ENCODE measurements at places on chromosomes 3 and 15. TPM values are rescaled to one million over a fixed set of nuclear protein-coding genes. Genes with fewer than 3 reads are reported as not detected.

RBPMS2 gene
- not detected for total RNA-seq

DNAH12 gene
- total RNA-seq: under 0.01 TPM

CYP1A2 gene
- not detected for total RNA-seq

CPNE4 gene
- total RNA-seq: not detected

CLDN1 gene
- 4.7 TPM for total RNA-seq

ZNF106 gene
- 107 TPM for total RNA-seq

DNA sequence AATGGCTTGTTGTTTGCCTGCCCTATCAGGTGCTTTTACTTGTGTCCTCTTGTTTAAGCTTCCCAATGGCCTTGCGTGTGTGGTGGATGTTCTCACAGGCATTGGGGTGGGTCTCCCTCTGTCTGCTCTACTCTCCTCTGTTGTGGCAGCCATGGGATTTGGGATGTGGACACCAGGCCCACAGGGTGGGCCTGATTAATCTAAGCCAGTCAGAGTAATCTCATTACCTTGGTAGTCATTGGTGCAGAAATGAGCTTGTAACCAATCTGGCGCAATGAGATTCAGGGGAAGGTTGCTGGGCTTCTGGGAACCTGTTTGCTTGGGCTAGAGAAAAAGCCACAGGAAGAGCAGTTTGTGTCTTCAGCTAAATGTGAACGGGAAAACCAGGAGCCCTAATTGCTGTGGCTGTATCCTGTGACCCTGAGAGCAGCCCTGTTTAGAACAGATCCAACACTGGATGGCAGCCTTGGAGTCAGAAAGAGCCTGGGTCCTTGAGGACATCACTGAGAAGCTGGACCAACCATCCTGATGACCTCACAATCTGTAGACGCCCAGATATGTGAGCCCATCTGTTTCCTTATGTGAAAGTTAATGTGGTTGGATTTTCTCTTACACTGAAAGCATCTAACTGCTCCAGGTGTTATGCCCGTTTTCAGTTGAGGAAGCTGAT, 157.3 kb upstream of the UBE2E1 start:
- peak; percentile 58 for DNase-seq

DNA sequence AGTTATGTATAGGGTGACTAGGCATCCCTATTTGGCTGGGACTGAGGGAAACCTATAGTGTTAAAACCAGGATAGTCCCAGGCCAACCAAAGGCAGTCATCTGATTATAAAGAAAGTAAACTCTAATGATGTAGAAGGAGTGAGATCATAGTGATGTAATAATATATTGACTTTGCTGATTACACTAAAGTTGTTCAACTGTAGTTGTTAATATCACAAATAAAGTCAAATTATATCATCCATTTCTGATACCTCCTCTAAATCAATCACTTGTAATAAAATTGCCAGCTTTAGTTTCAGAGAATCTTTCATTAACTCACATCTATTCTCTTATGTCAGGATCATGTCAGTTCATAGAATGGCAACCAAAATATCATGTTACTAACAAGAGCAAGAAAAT, 98.6 kb downstream of the FOXB1 start:
- DNase-seq: no peak

- DNase-seq: no peak
Measured at GRCh38 chr3:160226026-160226907, 1.0 kb downstream of the C3orf80 start.

DNA sequence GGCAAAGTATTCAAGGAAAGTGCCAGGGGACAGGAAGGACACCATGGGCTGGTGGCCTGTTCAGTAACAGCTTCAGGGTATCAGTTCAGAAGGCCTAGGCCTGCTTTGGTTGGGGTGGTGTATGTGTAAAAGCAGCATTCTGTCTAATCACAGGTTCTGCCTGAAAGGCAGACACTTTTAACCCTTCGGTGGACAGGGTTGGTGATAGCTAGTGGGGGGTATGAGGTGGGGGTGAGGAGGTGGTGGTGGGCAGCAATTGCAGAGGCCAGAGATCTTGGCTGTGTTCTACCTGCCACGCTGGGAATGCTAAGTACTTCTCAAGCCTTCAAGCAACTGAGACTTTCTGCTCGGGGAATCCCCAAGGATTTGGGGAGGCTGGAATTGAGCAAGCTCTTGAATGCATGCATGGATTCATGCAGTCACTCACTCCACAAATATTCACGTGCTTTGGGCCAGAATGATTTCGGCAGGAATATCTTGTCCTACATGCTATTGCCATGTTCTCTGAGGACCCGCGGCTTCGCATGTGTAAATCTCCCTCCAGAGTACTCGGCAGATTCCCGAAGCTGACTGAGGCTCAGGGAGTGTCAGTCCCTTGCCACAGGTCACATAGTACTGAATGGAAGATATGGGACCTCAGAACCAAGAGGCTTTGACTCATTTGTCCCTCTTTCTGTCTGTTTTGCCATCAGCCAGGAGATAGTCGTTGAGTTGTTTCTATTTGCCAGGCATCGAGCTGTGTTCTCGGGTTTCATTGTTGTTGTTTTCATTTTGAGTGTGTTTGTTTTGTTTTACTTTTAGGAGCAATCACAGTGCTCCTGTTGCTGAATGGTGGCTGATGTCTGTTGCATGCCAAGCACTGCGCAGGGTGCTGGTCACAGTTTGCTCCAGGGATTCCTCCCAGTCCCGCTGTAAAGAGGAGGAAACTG, 65.5 kb downstream of the SMAD3 start:
- DNase-seq: peak; percentile 80

DNA sequence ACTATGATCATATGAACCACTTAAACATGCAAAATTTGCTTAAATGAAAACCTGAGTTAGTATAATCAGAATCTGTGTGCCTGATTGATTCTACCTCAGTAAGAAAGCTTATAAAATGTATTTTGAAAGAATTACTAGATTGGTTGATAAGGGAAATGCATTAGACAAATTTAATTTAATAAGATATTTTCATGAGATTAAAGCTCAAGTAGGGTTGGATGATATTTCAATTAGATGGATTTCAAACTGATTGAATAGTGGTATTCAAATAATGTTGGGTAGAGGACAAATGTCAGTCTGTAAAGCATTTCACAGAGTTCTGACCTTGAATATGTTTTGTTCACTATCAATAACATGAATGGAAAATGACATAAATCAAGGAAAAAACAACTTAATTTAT, 780.4 kb upstream of the ALCAM start:
- no peak for DNase-seq

DNA sequence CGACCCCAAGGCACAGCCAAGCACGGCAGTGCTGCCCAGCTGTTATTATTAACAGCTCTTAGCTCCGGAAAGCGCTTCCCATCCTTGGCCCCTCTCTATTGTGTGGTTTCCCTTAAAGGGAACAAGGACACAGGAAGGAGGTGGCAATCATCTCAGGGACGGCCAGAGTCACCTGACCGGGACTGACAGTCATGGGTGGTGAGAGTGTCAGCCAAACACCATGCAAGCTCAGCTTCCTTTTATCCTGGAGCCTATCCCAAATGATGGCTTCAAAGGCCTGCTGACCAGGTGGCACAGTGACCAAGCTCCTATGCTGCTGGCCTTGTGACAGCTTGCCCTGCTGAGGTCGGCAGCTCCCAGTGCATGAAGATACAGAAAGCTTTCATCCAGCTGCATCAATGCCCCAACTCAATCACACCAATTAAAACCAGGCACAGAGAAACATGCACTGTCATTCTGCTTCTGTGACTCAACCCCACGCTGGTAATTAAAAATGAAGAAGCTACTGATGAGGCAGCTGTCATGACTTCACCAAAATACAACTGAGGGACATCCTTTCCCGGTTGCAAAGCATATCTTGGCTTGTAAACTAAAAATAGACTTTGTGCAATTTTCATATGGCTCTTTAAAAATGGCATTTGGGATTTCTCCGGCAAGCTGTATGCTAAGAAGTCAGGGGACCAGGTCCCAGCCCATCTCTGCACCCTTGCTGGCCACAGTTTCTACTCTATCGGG, 34.0 kb downstream of the PCSK6 start:
- DNase-seq: no peak

DNA sequence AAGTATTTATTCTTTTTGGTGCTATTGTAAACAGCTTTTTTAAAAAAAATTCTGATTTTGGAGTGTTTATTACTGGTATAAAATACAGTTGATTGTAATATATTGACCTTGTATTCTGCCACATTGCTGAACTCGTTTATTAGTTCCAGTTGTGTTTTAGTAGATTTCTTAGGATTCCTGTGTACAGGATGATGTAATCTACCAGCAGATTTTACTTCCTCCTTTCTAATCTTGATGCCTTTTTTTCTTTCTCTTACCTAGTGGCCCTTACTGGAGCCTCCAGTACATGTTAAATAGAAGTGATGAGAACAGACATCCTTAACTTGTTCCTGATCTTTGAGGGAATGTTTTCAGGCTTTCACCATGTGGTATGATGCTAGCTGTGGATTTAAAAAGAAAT, 70.4 kb upstream of the KY start:
- no peak for DNase-seq

- DNase-seq: no peak
Measured at GRCh38 chr15:91065505-91065904, 34.6 kb upstream of the SV2B start.

Data from IMR-90 (cell line).